ENCODE measurements at places on chromosomes 7 and 10.
A peak's percentile ranks its signal among the peaks of the same experiment; 100 is the strongest.

DNA sequence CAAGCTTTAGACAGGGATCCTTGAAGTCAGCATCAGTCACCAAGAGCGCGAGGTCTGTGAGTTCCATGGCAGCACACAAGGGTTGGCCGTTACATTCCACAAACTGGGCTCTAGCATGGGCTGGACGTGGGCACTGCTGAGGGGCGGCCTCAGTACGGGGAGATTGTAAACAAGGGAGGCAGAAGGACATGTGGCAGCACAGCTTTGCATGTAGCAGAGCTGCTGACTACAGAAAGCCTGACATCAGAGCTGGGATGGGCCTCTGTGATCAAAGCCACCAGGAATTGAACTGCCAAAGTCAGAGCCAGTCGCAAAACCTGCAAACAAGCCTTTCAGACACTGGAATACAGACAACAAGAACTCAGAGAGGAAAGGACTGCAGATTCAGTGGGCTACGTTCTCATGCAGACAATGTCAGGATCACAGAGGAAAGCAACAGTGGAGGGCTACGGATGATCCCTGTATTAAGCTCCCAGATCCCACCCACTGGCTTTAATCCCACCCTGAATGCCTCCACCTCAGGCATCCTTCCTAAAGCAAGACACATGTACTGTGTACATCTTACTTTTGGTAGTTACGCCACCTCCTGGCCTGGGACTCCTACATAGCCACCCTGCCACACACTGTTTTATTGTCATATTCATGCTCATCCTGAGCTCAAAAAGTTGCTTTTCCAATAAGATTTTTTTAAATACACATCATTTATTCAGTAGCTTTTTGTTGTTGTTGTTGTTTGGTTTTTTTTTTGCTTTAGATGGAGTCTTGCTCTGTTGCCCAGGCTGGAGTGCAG lies 291.1 kb upstream of the IMMP2L start:
- DNase-seq = peak; percentile 5

DNA sequence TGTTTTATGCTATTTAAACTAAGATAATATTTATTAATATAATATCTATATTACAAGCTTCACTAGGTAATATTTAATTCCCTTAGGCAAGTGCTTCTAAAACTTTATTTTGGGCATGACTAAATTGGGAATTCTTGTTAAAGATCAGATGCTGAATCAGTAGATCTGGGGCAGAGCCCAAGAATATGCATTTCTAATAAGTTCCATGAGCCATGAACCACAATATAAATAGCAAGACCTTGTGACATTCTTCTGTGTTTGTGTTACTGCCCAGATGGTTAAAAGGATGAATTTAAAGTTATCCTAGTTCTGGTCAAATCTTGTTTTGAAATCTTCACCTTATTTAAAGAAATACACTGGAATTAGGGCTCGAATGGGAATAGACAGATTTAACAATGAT lies 258.4 kb upstream of the CACNA2D1 start:
- DNase-seq = no peak

- no peak for DNase-seq
Measured at GRCh38 chr7:158753900-158754299, 49.3 kb upstream of the NCAPG2 start.

DNA sequence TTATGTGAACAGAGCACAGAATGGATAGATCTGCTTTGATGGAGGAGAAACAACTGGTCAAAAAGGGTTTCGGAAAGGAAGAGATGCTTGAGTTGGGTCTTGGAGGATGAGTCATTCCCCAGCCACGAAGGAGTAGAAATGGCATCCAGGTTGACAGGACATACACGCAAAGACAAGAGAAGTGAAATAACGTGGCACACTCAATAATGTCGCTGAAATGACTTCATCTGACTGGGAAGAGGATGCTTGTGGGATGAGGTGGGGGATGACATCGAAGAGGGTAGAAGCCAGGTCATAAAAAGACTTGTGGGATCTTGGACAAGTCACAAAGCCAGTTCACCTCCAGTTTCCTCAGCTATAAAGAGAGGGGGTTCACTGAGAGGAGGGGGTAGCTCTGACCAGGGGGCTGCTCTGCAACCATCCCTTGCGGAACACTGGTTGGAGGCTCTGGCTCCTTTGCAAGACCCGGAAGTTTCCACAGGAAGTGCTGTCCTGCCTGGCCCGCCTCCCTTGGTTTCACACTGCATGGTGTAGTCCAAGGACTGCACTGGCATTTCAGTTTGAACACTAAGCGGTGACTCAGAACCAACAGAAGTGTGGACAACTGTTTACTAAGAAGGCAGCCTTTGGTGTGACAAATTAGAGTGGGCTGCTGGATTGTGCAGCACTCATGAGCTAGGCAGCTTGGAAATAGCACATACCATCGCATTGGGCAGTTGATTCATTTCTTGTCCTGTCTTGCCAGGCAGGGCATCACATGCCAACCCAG lies 189.9 kb upstream of the ADO start:
- no peak for DNase-seq

DNA sequence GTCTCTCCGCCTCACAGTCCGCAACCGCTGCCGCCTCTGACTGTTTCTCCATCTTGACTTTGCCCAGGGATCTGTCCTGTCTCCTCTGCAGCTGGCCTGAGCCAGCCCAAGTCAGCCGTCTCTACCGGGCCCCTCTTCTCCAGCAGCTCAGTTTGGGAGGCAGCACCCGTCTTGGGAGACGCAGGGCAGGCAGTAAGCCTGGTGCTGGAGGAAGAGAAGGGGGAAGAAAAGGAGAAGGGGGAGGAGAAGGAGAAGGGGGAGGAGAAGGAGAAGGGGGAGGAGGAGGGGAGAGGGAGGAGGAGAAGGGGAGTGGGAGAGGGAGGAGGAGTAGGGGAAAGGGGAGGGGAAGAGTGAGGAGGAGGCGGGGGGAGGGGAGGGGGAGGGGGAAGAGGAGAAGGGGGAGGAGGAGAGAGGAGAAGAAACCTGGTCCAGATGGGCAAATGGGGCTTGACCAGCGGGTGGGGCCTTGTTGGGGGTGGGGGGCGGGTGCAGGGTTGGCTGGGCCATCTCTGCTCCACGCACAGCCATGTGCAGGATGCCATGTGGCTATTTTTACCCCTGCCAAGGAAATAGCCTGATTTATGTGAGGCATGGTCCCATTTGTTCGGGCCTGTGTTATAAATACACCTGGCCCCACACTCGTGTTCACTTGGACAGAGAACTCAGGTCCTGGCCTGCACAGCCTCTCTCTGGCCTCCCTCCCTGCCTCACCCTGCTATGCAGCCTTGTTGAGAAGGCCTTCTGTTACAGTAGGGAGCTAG lies 35.9 kb upstream of the FZD9 start:
- no peak for DNase-seq

DNA sequence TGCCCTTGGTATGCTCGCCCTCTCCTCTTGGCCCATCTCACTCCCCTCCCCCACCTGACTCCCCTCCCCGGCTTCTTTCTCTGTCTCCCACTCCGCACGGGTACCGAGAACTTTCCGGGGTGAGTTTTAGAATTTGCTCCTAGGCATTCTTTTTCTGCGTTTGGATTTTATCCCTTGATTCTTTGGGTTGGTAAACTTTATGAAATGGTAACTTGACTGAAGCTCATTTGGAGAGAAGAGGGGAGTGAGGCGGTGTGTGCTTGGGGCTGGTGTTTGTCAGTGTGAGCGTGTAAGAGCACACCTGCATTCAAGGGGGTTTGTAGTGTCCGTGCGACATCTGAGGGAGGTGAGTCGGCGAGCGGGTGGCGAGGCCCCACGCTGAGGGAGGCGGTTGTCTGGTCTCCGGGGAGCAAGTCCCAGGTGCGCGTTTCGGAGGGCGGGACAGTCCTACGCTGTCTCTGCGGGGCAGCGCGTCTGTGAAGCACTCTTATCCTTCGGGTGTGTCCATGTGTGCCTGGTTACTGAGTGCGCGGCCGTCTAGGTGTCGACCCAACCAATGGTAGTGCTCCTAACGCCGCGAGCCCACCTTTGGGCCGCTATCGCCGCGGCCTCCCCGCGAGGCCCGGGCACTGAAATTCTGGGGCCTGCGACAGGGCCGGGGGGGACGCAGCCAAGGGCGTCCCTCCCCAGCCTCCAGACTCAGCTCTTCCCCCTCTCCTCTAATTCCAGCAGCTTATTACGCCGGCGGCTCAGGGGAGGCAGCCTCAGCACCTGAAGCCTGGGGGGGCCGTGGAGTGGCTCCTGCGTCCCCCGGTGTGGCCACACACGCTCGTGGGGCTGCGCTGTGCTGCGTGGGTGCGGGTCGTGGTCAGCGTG lies 2.6 kb upstream of the ZNF503 start:
- peak; percentile 38 for DNase-seq

- DNase-seq = no peak
Measured at GRCh38 chr7:43927810-43928209, 1.6 kb downstream of the UBE2D4 start.

DNA sequence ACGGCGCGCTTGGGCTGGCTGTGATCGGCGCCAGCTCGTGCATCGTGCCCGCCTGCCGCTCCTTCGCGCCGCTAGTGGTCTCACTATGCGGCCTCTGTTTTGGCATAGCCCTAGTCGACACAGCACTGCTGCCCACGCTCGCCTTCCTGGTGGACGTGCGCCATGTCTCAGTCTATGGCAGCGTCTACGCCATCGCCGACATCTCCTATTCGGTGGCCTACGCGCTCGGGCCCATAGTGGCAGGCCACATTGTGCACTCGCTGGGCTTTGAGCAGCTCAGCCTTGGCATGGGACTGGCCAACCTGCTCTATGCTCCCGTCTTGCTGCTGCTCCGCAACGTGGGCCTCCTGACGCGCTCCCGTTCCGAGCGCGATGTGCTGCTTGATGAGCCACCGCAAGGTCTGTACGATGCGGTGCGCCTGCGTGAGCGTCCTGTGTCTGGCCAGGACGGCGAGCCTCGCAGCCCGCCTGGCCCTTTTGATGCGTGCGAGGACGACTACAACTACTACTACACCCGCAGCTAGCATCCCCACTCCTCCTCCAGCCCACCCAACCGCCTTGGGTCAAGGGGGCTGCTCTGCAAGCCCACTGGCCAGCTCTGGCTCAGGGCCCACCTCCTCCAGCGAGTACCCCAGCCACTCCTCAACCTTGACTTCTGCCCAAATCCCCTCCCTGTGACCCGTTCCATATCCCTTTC lies 1.9 kb downstream of the SLC18A3 start:
- no peak for DNase-seq

DNA sequence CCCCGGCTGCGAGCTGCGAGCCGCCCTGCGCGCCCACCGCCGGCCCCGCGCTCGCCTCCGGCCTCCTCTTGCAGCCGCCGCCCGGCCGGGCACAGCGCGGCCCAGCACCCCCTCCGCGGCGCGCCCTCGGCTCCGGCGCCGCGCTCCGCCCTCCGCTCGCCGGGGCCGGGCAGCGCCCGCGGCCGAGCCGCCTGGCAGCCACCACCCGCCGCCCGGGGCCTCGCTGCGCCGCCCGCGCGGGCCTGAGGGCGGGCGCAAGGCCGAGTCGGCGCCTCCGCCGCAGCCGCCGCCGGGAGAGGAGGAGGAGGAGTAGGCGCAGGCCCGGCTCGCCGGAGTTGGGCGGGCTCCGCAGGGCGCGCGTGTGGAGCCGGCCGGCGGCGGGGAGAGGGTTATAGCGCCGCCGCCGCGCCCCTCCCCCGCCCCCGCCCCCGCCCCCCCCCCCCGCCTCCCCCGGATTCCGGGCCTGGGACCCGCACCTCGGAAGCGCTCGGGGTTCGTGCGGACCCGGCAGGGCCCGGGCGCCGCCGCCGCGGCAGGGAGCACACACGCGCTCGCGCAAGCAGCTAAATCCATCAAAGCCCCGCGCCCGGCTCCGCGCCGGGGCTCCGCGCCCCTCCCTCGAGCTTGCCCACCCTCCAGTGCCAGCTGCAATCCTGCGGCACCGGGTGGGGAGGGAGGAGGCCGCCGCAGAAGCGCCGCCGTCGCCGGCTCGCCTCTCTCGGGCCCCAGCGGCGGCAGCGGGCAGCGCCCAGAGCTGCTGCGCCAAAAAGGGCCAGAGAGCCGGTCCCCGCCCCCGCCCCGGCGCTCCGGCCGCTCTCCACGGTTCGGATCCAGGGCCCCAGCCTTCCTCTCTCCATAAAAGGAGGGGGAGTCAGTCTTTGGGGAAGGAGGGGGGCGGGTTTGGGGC lies at the start of gene PDGFA:
PDGFA (minus strand) TSS at position 363 of the 907 bp plus-strand sequence. CDS start 845 bp downstream, outside the sequence.
- peak; percentile 9 for DNase-seq

- DNase-seq = no peak
Measured at GRCh38 chr10:62831346-62831745, 15.2 kb upstream of the EGR2 start.

GRCh38 chr10:116240157-116240950 lies 32.7 kb downstream of the GFRA1 start:
- no peak for DNase-seq

- peak; percentile 58 for DNase-seq
Measured at GRCh38 chr7:32091608-32092210, 21.5 kb upstream of the PDE1C start.

DNA sequence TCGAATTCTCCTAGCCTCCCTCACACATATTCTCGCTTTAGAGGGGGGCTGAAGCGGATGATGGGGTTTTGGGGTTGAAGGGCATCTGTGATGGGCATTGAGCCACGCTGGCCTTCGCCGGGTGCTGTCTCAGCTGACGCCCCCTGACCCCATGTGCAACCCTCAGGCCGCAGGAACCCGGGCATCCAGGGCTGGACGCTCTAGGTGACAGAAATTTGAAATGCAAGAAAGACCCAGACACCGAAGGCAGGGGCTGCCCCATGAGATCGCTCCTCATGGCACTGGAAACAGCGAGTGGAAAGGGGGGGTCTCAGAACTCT lies 664 bp upstream of the C10orf88 start:
- DNase-seq = no peak

- DNase-seq = no peak
Measured at GRCh38 chr10:90930070-90930837, 9.4 kb upstream of the ANKRD1 start.
